NAMALWA (cell line): ENCODE measurements at places on chromosomes 4 and X.
A peak's percentile ranks its signal among the peaks of the same experiment; 100 is the strongest.

- no peak for DNase-seq
Observed at GRCh38 chrX:130741151-130741550, 161.9 kb downstream of the ENOX2 start.

GRCh38 chr4:22408474-22408873 lies 107.4 kb downstream of the ADGRA3 start:
- no peak for DNase-seq

DNA sequence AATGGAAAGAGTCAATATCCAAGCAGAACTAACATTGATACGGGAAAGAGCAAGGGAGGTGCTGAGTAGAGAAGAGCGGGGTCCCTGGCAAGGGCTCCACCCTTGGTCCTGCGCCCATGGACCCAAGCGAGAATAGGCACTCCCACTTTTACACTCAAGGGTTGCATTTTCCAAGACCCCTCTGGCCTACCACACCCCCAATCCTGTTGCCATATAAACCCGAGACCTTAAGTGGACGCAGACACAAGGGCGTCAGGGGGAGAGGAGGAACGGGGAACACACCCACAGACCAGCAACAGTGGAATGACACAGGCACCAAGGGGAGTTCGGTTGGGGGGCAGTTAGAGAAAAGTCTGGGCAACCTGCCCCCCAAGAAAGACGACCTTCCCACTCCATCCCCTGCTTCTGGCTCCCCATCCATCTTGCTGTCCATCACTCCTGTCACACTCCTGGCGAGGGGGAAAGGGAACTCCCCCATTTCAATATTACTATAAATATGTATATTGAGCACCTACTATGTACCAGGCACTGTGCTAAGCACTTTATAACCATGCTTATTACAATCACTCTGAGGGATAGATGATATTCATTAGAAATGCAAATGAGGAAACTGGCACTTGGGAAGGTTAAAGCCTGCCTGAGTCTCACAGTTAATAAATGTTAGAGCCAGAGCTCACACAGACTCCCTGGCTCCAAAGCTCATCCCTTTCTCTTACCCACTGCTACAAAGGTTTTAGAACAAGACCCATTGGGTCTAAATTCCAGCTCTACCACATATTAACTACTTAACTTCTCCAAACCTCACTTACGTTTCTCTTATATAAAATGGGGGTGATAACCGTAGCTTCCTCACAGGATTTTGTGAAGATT lies 51.7 kb downstream of the SCD5 start:
- no peak for DNase-seq

- DNase-seq: no peak
Observed at GRCh38 chr4:52265781-52266525, 214.8 kb downstream of the SPATA18 start.

DNA sequence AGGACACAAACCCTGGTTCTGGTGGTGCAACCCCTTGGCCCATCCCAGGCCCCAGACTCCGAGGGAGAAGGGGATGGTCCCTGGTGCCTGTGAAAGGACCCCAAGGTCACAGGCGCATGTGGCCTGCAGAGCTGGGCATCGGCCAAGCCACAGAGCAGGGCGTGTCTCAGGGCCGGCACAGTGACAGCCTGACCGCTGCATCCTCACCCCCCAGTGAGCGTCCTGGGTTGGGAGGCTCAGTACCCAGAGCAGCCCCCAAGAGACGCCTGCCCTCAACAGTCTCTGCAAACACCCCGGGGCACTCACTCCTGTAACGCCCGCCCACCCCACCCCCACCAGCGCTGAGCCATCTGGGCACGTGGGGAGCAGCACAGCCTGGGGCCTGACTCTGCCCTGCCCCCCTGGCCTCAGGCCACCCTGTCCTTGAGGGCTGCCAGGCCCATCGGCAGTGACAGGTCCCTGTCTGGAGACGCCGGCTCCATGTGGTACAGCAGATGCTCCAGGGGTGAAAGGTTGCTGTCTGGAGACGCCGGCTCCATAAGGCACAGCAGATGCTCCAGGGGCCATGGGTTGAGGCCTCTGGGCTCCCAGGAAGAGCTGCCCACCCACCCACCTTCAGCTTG lies 24.5 kb upstream of the CPLX1 start:
- no peak for DNase-seq

DNA sequence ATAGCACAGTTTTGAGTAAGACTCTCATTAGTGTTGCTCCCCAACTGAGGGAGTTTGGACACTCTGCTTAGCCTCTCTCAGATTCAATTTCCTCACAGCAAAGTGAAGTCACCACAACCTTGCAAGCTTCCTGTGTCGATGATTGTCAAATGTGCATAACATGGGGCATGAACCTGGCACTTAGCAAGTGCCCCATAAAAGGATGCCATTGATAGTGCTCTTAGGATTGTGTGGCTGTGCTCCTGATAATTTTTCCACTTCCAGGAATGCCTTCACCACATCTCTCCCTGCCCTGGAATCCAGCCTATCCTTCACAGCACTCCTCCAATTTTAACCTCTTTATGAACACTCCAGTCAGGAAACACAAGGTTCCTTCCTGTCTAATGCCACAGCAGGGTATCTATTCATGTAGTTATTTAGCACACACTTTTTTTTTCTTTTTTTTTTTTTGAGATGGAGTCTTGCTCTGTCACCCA lies 309.4 kb downstream of the PPP3CA start:
- no peak for DNase-seq

DNA sequence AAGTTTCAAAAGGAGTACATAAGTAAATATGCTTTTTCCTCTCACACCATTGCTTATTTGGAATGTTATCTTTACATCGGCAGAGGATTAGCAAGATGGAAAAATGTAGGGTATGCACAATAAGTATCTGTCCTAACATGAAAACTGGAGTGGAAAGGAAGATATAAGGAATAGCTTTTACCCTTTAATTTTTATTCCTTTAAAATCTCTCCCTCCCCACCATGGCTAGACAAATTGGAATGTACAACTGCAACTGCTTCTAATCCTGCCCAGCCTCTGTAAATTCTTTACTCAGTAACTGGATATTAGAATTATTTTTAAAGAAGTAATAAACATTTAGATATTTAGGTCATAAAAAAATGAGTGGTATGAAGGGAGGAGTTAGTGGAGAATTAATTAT lies 171.5 kb downstream of the PCDH18 start:
- DNase-seq: no peak

DNA sequence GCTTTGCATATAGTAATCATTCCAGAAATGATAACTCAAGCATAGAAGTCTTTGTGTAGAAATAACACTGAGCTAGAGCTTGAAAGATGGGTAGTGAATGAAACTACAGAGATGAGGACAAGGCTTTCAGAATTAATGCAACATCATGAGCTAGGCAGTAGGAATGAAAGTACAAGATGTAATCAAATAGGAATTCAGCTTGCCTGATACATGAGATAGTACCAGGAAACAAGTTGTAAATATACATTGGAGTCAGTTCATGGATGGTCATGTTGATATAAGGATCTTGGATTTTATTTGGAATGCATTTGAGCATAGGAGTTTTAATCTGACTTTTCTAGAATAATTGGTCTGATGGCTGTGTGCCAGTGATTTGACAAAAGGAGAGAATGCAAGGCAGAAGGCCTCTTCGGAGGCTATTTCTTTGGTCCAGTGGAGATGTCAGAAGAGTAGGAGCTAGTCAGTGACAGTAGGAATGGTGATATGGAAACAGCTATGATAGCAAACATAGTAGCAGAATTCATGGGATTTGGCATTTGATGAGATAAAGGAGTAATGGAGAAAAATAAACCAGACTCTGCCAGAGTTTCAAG lies 206.4 kb upstream of the PACRGL start:
- DNase-seq: no peak

GRCh38 chr4:184471881-184472613 lies 2.3 kb downstream of the IRF2 start:
- peak; percentile 81 for DNase-seq

DNA sequence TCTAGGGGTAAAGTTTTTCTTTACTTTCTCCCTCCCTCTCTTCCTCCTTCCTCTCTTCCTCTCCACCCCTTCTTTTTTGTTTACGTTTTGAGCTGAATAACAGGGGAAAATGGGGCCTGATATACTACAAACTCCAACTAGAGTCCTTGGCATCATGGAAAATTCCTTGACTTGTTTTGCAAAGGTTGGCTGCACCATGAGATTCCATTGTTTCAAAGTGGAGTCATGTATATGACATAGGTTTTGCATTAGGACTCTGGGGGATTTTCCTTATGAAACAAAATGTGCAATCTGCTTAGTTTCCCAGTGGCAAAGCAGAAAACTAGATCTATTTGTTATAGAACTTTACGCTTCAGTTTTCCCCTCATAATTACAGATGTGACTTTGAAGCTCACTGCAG lies 233.5 kb upstream of the PGRMC2 start:
- no peak for DNase-seq
